ENCODE measurements at places on chromosomes 11 and 22.

DNA sequence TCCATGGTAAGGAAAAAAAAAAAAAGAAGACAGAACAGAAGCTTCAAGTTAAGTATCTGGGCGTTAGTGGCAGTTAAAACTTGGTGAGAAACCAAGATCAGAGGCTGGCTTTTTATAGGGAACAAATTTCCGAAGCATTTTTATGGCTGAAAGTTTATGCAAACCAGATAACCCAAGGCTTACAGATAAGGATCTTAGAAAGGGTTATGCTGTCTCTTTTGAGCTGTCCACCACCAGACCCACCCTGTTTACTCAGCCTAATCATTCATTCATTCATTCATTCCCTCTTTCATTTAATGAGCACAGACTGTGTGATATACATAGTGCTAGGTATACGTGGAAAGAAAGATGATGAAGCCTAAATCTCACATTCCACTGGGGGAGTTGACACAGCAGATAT lies 89.5 kb downstream of the ME3 start:
- DNase-seq, result no peak

DNA sequence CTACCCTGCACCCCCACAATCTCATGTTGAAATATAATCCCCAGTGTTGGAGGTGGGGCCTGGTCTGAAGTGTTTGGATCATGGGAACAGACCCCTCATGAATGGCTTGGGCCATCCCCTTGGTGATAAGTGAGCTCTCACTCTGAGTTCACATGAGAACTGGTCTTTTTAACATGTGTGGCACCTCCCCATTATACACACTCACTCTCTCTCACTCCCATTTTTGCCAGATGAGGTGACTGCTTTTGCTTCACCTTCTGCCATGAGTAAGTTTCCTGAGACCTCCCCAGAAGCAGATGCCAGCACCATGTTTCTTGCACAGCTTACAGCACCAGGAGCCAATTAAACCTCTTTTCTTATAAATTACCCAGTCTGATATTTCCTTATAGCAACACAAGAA lies 32.1 kb upstream of the DRD2 start:
- DNase-seq, result no peak

- no peak for DNase-seq
These were observed 55.1 kb upstream of the GRK3 start for GRCh38 chr22:25509374-25509791.

DNA sequence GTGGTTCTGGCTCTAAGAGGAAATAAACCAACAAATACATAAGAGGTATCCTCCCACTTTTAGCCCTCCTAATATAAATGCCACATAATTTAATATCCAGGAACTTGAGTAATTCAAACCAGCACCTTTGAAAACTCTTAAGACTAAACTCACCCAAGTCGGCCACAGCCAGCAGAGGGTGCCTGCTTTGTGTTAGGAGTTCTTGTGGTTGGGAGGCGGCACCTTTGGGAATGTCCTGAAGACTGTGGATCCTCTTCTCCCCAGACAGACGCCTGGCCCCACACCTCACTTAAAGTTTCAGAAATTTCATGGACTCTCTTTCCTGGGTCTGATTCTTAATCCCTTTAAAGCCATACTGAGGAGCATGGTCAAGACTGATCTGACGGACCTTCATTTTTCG lies 169.0 kb downstream of the TBC1D22A start:
- peak; percentile 50 for DNase-seq

DNA sequence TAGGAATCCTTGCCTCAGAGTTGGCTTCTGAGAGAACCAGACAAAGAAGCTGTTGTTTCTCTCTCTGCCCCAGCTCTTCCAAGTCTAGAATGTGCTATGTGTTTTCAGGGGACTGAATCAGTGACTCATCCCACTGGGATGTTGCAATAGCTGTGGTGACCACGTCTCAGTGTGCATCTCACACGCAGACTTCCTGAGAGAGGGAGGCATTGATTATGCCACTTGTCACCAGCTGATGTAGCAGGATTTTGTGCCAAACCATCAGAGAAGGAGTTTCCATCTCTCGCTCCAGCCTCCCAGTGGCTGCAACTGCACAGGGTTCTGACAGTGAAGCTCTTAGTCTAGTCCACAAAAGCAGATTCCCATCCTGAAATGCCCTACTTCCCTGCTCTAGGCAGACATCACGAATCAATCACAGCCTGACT lies 455.8 kb downstream of the MIAT start:
- DNase-seq, result peak; percentile 97

DNA sequence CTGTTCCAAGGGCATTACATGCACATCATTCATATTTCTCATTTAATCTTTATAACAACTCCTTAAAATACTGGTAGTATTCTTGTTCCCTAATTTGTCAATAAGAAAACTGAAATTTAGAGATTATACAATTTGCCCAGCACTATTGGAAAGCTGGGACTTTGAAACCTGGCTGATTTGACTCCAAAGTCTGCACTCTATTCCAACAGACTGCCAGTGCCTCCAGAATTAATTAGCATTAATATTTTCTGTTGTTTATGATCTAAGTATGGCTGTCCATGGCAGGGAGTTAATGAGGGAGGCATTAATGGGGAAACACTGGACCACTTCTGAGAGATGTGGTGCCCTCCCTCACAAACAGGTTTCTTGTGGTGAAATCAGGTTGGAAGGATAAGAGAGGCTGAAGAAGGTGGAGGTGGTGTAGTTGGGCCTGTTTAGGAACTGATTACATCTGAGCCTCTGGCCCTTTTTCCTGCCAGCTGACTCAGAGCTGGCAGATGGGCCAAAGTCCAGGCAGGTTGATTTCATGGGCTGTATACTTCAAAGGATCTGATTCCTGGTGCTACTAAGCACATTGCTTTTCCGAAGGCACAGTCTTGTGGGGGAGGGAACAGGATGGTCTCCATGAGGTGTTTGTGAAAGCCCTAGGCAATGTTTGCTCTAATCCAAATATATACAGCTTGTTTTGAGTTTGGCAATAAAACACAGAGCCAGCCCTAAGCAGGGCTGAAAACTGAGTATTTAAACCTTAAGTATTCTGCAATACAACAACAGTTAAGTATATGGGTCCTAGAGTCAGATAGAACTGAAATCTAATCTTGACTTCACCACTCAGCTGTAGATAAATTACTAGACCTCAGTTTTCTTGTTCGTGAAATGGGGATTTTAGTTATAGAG lies 21.0 kb upstream of the RAB30 start:
- DNase-seq, result peak; percentile 67

DNA sequence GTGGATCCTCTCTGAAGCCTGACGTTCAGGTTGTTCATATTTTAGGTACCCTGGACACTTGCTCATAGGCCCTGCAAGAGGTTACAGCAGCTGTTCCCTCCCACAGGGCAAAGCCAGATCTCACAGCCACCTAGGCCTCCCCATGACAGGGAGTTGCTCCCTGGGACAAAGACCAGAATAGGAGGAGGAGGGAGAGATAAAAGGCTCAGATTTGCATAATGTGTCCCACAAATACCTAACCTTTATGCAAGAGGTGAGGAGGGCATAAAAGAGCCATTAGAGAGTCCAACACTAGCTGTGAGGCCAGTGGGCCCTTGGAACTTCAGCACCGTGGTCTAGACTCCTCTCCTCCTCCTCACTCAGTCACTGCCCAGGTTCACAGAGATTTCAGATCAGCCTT lies 33.8 kb downstream of the ZNF280B start:
- DNase-seq, result no peak

- no peak for DNase-seq
These were observed 52.7 kb upstream of the HTATIP2 start for GRCh38 chr11:20310596-20311394.

DNA sequence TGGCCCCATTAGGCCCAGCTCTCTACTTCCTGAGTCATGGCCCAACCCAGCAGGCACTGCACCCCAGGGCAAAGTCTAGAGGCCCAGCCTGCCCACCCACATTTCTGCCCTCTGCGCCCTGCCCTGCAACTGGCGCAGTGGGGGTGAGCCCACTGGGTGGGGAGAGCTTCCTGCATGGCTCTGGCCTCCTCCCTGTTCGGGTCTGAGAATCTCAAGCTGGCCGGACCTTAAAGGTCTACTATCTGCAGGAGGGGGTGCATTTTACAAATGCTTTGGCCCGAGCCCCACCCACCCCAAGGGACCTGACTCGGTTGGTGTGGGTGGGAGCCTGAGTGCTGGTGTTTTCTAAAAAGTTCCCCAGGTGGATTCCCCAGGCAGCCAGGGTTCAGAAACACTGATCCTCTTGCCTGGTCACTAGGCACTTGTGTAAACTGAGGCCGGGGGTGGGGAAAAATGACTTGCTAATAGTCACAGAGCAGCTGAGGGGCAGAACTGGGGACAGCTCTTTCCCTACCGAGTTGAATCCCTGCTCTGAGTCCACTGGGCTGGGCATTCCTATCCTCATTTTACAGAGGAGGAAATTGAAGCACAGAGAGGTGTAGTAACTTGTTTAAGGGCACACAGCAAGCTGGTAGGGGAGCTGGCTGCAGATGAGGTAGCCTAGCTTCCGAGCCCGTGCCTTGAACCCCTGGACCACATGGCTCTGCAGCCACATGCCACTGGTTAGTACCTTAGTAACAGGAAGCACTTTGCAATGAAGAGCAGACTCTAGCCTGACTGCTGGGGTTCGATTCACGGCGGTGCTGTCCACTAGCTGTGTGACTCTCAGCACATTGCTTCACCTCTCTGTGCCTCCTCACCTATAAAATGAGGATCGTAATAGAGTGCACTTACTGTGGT lies 36.3 kb downstream of the CD82 start:
- no peak for DNase-seq

All from astrocyte of the hippocampus (primary cell).